Pulmonary artery endothelial cell (primary cell): ENCODE measurements at places on chromosomes 2 and 18. TPM values are rescaled to one million over a fixed set of nuclear protein-coding genes. Genes with fewer than 3 reads are reported as not detected.

- no peak for DNase-seq
Observed at GRCh38 chr2:184597571-184597991, 748 bp upstream of the ZNF804A start.

The GALNT14 gene
- total RNA-seq: not detected in 2 replicates

The PROM2 gene
- total RNA-seq: 0.07 and 0.14 TPM in 2 replicates

The PXDN gene
- 249 and 307 TPM in 2 replicates for total RNA-seq

DNA sequence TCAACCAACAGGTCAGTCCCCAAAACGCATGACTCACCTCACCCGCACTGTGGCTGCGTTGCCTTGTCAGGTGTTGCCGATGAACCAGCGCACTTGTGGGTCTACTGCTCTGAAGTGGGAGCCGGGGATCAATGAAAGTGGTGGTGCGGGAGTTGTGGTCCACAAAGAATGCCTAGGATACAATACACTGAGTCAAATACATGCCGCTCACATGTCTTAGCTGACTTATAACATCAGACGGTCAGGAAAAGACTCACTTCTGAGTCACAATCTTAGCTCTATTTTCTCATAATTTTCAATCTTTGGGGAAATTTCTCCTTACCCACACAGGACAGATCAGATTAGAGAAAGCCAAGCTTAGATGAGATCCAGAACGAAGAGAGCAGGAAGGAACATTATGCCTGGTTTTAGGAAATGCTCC is 107.1 kb upstream of the STK17B start:
- DNase-seq: peak; percentile 82

The SLC39A6 gene
- 20.5 and 21.8 TPM in 2 replicates for total RNA-seq

DNA sequence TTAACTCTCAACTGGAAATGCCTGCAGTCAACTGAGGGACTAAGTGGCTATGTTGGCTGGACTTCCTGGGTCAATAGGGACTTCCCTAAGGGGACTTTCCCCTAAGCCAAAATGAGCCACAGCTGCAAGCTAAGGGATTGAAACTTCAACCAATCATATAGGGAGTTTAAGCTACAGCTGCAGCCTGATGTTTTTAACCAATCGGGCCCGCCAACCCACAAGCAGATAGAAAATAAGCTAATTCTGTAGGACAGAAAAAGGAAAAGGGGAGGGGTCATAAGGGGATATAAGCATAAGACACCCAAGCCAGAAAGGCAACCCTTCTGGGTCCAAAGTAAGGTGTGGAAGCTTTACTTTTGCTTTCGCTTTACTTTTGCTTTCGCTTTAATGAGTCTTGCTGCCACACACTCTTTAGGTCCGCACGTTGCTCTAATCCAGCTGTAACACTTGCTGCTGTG is 927.5 kb downstream of the ERBB4 start:
- no peak for DNase-seq

The TLX2 gene
- total RNA-seq: not detected in 2 replicates

The POU3F3 gene
- total RNA-seq: not detected in 2 replicates

DNA sequence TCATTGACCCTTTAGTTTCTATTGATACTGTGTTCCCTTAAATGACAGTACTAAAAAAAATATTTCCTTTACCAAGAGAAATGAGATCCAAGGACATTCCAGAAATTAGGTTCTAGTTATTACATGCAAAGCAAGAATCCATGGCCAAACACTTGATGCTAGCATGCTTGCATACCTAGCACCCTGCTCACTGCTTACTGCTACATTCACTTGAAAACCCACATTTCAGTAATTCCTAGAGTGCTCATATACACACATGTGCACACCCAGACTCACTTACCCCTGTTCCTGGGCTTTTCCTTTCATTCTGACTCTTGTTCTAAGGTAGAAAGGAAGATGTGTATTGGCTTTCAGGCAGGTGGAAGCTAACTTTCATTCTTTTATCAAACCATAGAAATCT is 395.9 kb downstream of the THSD7B start:
- no peak for DNase-seq

GRCh38 chr18:64717026-64717425 is 568.1 kb upstream of the LINC00305 start:
- no peak for DNase-seq

- DNase-seq: peak; percentile 43
Observed at GRCh38 chr2:164782323-164782722, 59.3 kb downstream of the COBLL1 start.

- no peak for DNase-seq
Observed at GRCh38 chr2:10514743-10515142, 66.6 kb upstream of the ODC1 start.

DNA sequence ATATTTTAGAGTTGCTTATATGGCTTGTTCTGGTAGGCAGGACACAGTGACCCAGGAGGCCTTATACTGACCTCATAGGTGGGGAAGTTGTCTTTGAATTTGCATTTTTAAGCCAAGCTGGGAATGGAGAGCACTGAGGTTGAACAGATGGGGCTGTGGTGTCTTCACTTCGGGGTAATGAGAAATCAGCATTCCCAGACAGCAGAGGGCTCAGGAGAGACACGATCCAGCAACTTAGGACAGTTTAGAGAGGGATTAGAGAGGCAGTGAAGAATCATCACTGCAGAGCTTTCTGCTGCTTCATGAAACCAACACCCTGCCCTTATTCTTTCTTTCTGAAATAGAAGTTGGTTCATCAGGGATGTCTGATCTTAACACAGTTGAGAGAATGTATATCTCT is 202.4 kb downstream of the TDRD15 start:
- DNase-seq: no peak

- no peak for DNase-seq
Observed at GRCh38 chr2:219165058-219165911, 4.5 kb downstream of the SLC23A3 start.

The CFAP65 gene
- under 0.01 TPM in 1 of 2 replicates, not detected in the other for total RNA-seq

The SLC14A1 gene
- not detected in 2 replicates for total RNA-seq

The KCTD18 gene
- total RNA-seq: 6.8 and 11.5 TPM in 2 replicates

The TUBA3E gene
- total RNA-seq: not detected in 2 replicates

- no peak for DNase-seq
Observed at GRCh38 chr2:214088536-214088935, 322.3 kb upstream of the VWC2L start.

DNA sequence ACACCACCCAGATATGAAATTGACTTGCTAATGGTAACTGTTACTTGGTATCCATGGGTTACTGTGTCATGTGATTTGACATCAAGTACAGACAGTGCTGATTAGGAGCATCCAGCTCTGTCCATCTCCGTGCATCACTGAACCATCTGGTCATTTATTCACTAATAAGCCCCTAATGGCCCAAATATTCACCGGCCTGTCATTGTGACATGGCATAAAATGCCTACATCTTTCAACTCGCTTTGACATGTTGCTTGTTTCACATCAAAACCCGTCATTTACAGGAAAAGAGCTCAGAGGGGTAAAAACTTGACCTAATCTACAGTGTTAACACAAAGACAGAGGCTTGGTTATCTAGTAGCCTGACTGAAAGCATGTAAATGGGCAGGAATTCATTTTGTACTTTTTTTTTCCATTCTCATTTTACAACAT is 308.9 kb upstream of the ATP5MC3 start:
- DNase-seq: no peak

- no peak for DNase-seq
Observed at GRCh38 chr18:66393463-66393862, 210.4 kb downstream of the CDH19 start.

- DNase-seq: no peak
Observed at GRCh38 chr18:68803356-68803755, 5.5 kb downstream of the CCDC102B start.

The REG1A gene
- total RNA-seq: not detected in 2 replicates

The FKBP1B gene
- total RNA-seq: 21.8 and 22.8 TPM in 2 replicates

- no peak for DNase-seq
Observed at GRCh38 chr18:9530226-9531009, 55.1 kb downstream of the RALBP1 start.
